ENCODE measurements at places on chromosomes 7 and 10. TPM values are rescaled to one million over a fixed set of nuclear protein-coding genes. Genes with fewer than 3 reads are reported as not detected.
A peak's percentile ranks its signal among the peaks of the same experiment; 100 is the strongest.

DNA sequence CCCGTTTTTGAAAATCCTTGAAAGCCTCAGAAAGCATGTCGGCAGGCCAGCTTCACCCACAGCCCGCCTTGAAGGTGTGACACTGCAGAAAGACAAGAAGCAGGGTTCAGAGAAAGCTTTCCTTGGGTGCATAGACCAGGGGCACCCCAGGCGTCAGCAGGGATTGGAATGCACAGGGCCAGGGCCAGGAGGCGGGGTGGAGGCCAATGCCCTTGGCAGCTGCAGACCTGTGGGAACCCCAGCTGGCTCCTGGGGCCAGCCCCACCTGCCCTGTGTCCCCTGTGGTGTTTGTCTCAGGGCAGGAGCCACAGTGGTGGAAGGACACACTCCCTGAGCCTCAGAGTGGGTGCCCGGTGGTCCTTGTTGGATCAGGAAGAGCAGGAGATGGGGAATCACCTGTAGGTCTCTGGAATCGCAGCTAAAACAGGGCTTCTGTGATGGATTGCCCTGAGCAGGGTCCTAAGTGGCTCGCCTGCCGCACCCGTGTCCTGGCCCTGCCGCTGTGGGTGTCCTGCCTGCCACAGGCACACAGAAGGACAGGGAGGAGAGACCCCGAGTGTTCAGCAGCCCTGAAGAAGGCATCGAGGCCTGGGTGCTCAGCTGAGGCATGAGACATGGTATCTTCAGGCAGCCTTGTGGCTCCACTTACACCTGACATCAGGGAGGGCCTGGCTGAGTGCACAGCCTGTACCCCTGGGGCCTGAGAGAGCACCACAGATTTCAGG, 32.5 kb downstream of the ANXA8 start:
- peaks cover 20% of the 10 kb centered on the region for H3K4me1 ChIP-seq
- H3K27me3 ChIP-seq, result no peaks in the 10 kb centered on the region
- H3K36me3 ChIP-seq, result no peaks in the 10 kb centered on the region
- no peak overlapping the region for H3K27ac ChIP-seq
- DNase-seq, result no peak

The LEP gene
- total RNA-seq, result 0.06 TPM

- no peak overlapping the region for H3K27ac ChIP-seq
- peaks cover 3% of the 10 kb centered on the region for H3K4me1 ChIP-seq
- DNase-seq, result no peak
- H3K4me3 ChIP-seq, result no peak overlapping the region
- no peaks in the 10 kb centered on the region for H3K27me3 ChIP-seq
Observed at GRCh38 chr7:142375710-142376313, 118.0 kb upstream of the PRSS58 start.

- peaks cover 10% of the 10 kb centered on the region for H3K36me3 ChIP-seq
- H3K27ac ChIP-seq, result peak overlapping the region; percentile 88
Observed at GRCh38 chr10:121594623-121595350, 3.5 kb downstream of the FGFR2 start.

- H3K27ac ChIP-seq, result no peak overlapping the region
- peaks cover 2% of the 10 kb centered on the region for H3K27me3 ChIP-seq
- no peaks in the 10 kb centered on the region for H3K36me3 ChIP-seq
- no peak overlapping the region for H3K4me3 ChIP-seq
Observed at GRCh38 chr10:35898716-35899440, 256.8 kb upstream of the FZD8 start.

GRCh38 chr7:71311576-71311975, 179.6 kb downstream of the GALNT17 start:
- H3K4me3 ChIP-seq, result no peak overlapping the region
- H3K27me3 ChIP-seq, result no peaks in the 10 kb centered on the region
- peaks cover 12% of the 10 kb centered on the region for H3K4me1 ChIP-seq
- H3K27ac ChIP-seq, result no peak overlapping the region

- peaks cover 7% of the 10 kb centered on the region for H3K36me3 ChIP-seq
- peaks cover 25% of the 10 kb centered on the region for H3K4me1 ChIP-seq
- no peak overlapping the region for H3K27ac ChIP-seq
- DNase-seq, result no peak
Observed at GRCh38 chr7:141221007-141221612, 147.2 kb downstream of the TMEM178B start.

GRCh38 chr10:101010329-101010728, 10.7 kb downstream of the LZTS2 start:
- DNase-seq, result no peak
- no peak overlapping the region for H3K27ac ChIP-seq

DNA sequence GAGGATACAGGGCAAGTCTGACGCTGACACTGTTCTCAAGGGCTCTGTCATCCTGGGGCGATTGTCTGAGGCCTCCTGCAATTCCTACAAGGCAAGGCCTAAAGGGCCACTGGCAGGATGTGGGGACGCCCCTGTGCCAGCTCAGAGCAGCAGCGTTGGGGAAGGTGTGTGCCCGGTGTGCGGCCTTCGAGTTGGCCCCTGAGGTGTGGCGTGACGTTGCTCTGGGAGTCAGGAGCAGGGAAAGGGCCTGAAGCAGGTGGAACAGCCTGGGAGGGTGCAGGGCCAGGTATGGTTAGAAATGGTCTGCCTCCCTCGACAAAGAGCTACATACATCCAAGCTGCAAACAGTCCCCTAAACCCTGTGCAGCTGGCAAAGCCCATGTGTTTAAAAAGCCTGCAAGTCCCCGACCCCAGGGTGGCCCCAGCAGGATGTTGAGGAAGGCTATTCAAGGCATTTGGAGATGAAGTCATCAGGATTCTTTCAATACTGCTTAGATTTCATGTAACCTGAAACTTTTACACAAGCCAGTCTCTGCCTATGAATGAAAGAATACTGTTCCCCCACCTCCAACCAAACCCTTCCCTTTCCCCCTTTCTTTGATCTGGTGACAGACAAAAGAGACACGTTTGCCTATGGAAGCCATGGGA, 142.5 kb upstream of the TNS3 start:
- H3K4me1 ChIP-seq, result peaks cover 17% of the 10 kb centered on the region
- H3K36me3 ChIP-seq, result no peaks in the 10 kb centered on the region
- H3K27me3 ChIP-seq, result no peaks in the 10 kb centered on the region

- no peaks in the 10 kb centered on the region for H3K27me3 ChIP-seq
- DNase-seq, result no peak
- H3K27ac ChIP-seq, result no peak overlapping the region
- no peaks in the 10 kb centered on the region for H3K36me3 ChIP-seq
- no peak overlapping the region for H3K4me3 ChIP-seq
- no peaks in the 10 kb centered on the region for H3K4me1 ChIP-seq
Observed at GRCh38 chr7:34013421-34013820, 108.1 kb downstream of the BMPER start.

The NXPH1 gene
- total RNA-seq, result 60.7 TPM

- no peaks in the 10 kb centered on the region for H3K36me3 ChIP-seq
- no peak overlapping the region for H3K4me3 ChIP-seq
- no peaks in the 10 kb centered on the region for H3K4me1 ChIP-seq
- no peaks in the 10 kb centered on the region for H3K27me3 ChIP-seq
Observed at GRCh38 chr10:89829887-89830269, 128.5 kb downstream of the KIF20B start.

- peaks cover 6% of the 10 kb centered on the region for H3K36me3 ChIP-seq
- DNase-seq, result no peak
- H3K4me3 ChIP-seq, result no peak overlapping the region
- H3K27ac ChIP-seq, result peak overlapping the region; percentile 87
- no peaks in the 10 kb centered on the region for H3K27me3 ChIP-seq
Observed at GRCh38 chr7:141648276-141649114, 53.5 kb downstream of the DENND11 start.

GRCh38 chr7:92336662-92337340, 91.0 kb downstream of the ANKIB1 start:
- H3K4me1 ChIP-seq, result no peaks in the 10 kb centered on the region
- no peak overlapping the region for H3K4me3 ChIP-seq
- no peak overlapping the region for H3K27ac ChIP-seq
- DNase-seq, result peak; percentile 60
- no peaks in the 10 kb centered on the region for H3K27me3 ChIP-seq

The MBL2 gene
- total RNA-seq, result not detected

The TASOR2 gene
- 71.5 TPM for total RNA-seq

DNA sequence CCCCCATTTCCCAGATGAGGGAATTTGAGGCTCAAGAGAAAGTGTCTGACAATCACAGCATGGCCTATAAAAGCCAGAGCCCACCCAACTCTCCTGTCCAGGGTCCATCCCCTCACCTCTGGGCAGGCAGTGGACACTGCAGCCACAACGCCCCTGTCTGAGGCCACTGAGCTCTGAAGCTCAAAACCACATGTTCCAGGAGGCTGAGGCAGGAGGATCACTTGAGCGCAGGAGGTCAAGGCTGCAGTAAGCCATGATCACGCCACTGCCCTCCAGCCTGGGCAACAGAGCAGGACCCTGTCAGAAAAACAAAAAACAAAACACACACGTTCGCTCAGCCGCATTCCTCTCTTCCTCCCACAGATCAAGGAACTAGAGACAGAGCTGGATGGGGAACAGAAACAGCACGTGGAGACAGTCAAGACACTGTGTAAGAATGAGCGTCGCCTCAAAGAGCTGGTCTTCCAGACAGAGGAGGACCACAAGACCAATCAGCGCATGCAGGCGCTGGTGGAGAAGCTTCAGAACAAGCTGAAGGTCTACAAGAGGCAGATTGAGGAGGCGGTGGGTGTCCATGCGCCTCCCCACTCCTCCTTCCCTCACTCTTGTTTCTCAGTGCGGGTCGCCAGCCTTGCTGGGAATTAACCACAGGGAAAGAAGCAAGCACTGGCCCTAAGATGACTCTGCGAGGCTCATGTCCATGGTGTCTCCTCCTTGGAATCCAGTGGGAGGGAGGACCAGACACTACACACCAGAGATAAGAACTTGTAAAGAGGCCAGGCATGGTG, 20.0 kb upstream of the ARPC1A start:
- no peaks in the 10 kb centered on the region for H3K36me3 ChIP-seq
- H3K4me3 ChIP-seq, result no peak overlapping the region
- no peaks in the 10 kb centered on the region for H3K27me3 ChIP-seq
- DNase-seq, result no peak
- no peak overlapping the region for H3K27ac ChIP-seq
